ENCODE measurements at places on chromosomes 1 and 21. TPM values are rescaled to one million over a fixed set of nuclear protein-coding genes. Genes with fewer than 3 reads are reported as not detected.

DNA sequence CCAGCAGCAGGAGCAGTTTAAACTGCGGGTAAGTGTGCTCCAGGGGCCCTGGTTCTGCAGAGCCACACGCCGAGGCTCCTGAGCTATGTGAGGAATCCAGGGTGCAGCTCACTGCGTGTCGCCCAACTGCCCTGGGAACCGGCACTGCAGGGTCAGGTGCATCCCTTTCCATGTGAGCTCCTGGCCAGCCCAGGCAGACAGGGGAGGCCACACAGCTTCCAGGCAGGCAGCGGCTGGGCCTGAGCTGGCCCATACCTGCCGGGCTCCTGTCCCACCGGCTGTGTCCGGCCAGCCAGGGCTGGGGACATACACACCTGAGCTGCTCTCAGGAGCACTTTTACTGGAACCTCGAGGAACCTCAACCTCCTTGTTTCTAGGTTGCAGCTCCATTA lies 18.6 kb upstream of the COL18A1 start:
- H3K4me1 ChIP-seq, result no peaks in the 10 kb centered on the region
- DNase-seq, result peak; percentile 23
- no peaks in the 10 kb centered on the region for H3K36me3 ChIP-seq

DNA sequence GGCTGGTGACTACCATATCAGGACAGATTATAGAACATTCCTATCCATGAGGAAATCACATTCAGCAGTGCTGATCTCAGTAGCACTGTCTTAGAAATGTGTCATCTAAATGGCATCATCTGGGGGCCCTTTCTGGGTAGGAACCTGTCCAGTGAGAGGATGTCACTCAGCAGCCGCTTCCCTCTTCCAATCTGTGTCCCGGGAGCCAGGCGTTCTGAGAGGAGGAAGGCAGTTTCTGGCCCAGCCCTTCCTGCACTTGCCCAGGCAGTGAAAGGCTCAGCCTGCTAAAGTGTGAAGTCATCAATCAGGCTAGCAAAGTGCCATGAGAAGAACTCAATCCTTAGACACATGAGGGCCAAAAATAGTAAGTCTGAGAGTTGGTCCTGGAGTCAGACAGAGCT lies 25.6 kb downstream of the RAB4A start:
- H3K4me3 ChIP-seq, result no peak overlapping the region
- peaks cover 26% of the 10 kb centered on the region for H3K36me3 ChIP-seq
- DNase-seq, result no peak
- H3K27ac ChIP-seq, result no peak overlapping the region

ARHGEF10L gene
- 0.48 TPM for total RNA-seq

- no peaks in the 10 kb centered on the region for H3K27me3 ChIP-seq
- DNase-seq, result no peak
- H3K27ac ChIP-seq, result no peak overlapping the region
- H3K4me1 ChIP-seq, result peaks cover 16% of the 10 kb centered on the region
Measured at GRCh38 chr1:161382214-161383019, 14.7 kb upstream of the CFAP126 start.

DNA sequence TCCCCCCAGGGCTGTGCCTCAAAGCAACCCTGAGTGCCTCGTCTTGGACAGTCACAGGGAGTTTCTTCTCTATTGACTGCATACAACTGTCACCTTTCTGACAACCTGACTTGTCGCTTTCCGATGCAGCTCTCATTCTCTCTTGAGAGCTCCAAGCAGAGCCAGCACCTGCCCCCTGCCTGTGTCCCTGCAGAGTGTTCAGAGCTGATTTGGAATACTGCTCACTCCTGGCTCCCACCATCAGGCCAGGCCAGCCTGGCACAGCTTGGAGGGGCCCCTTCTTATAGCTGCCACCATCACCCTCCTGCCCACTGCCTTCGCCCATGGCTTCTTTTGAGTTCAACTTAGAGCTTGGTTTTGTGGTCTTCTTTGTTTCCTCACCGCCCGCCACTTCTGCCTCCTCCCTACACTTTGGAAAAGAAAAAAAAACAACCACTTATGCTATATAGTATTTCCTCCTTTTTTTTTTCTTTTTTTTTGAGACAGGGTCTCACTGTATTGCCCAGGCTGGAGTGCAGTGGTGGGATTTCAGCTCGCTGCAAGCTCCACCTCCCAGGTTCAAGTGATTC lies 12.3 kb downstream of the NCF2 start:
- DNase-seq, result no peak
- peaks cover 24% of the 10 kb centered on the region for H3K4me1 ChIP-seq
- no peaks in the 10 kb centered on the region for H3K27me3 ChIP-seq
- H3K4me3 ChIP-seq, result no peak overlapping the region
- peak overlapping the region; percentile 10 for H3K27ac ChIP-seq

GRCh38 chr1:199629624-199630023 lies 397.9 kb upstream of the NR5A2 start:
- H3K36me3 ChIP-seq, result peaks cover 2% of the 10 kb centered on the region
- no peak overlapping the region for H3K4me3 ChIP-seq
- no peak overlapping the region for H3K27ac ChIP-seq
- DNase-seq, result no peak
- peaks cover 8% of the 10 kb centered on the region for H3K4me1 ChIP-seq
- H3K27me3 ChIP-seq, result peaks cover 2% of the 10 kb centered on the region

CA6 gene
- total RNA-seq, result 37.3 TPM

DNA sequence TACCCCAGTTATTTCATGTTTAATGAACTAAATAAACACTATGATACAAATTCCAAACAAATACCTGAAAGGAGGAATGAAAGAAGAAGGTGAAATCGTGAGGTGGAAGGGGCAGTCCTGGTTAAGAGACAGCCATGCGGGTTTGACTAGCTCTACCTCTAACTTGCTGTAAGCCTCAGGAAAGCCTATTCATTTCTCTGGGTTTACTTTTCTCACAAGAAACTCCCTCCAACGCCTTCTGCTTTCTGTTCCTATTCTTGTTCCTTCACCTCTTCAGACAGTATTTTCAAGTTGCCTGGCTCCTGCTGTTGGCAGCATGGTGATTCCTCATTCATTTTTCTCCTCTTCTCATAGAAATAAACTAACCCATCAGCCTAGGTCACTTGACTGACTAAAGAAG lies 92.4 kb downstream of the NTPCR start:
- H3K36me3 ChIP-seq, result peaks cover 22% of the 10 kb centered on the region
- no peak overlapping the region for H3K27ac ChIP-seq
- no peak for DNase-seq
- H3K4me1 ChIP-seq, result no peaks in the 10 kb centered on the region

DNA sequence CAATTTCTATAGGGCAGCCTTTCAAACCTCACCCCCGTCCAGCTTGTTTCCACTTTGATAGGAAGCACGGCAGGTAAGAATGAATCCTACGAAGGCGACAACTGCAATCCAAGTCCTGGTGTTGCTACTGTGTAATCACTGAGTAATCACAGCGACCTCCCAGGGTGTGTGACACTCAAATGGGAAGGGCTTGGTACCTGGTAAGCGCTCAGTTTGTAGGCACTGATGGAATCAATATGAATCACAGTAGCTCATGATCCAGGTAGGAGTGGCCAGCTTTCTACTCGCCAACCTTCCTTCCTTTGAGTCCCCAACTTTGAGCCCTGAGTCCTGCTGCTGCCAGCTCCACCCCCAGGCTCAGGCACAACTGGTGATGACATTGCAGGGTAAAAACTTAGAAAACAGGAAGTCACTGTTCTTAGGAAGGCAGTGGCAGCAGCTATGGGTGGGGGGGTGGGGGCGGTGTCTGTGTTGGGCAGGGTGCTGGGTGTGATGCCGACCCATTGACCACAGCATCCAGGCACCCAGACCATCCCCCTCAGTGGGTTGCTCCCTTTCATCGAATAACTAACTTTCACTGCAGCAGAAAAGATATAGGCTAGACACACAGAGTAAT lies 70.7 kb downstream of the CD247 start:
- peaks cover 65% of the 10 kb centered on the region for H3K4me1 ChIP-seq
- no peaks in the 10 kb centered on the region for H3K27me3 ChIP-seq
- H3K27ac ChIP-seq, result peak overlapping the region; percentile 95
- peaks cover 14% of the 10 kb centered on the region for H3K36me3 ChIP-seq
- H3K4me3 ChIP-seq, result peak overlapping the region; percentile 79

- no peak overlapping the region for H3K27ac ChIP-seq
- no peaks in the 10 kb centered on the region for H3K27me3 ChIP-seq
- DNase-seq, result no peak
- no peaks in the 10 kb centered on the region for H3K4me1 ChIP-seq
Measured at GRCh38 chr1:31725134-31725533, 21.3 kb upstream of the COL16A1 start.

FAM110D gene
- not detected for total RNA-seq

GRCh38 chr1:52795464-52795863 lies 47.1 kb upstream of the ZYG11A start:
- no peaks in the 10 kb centered on the region for H3K27me3 ChIP-seq
- DNase-seq, result no peak
- no peak overlapping the region for H3K27ac ChIP-seq
- H3K4me1 ChIP-seq, result no peaks in the 10 kb centered on the region

GRCh38 chr1:150548632-150549495 lies at the start of gene ADAMTSL4:
TSS of gene ADAMTSL4 (plus strand) at chr1:150549408. CDS start at chr1:150552289, 2,881 bp downstream.
- H3K27me3 ChIP-seq, result peaks cover 46% of the 10 kb centered on the region
- H3K4me3 ChIP-seq, result peak within 1 kb of the TSS; percentile 78
- no peak within 1 kb of the TSS for H3K27ac ChIP-seq
- DNase-seq, result peak; percentile 72

DNA sequence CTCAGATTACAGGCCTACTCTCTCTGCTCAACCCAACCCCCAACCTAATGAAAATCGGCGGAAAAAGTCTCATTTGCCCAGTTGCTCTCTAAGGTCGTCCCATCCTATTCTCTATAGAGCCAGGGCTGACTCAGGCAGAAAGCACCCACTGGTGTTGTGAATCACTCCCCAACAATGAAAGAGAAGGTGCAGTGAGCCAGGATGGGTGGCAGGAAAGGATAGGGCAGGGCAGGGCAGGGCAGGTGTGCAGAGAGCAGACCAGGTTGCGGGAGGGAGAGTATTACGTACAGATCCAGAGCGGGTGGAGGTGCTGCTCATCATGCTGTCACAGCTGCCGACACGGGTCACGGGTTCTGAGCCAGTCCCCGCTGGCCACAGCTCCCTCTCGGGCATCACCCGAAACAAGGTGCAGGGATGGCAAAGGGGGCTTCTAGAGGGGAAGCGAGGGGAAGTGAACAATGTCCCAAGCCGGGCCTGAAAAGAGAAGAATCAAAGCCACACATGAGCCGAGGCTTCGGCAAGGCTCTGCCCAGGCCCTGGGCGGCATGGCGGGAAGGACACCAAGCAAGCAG lies 5.3 kb downstream of the C1orf116 start:
- no peaks in the 10 kb centered on the region for H3K36me3 ChIP-seq
- H3K27me3 ChIP-seq, result peaks cover 55% of the 10 kb centered on the region
- no peak overlapping the region for H3K4me3 ChIP-seq
- peaks cover 2% of the 10 kb centered on the region for H3K4me1 ChIP-seq
- no peak overlapping the region for H3K27ac ChIP-seq

C1orf141 gene
- total RNA-seq, result not detected

THEM5 gene
- not detected for total RNA-seq

DNA sequence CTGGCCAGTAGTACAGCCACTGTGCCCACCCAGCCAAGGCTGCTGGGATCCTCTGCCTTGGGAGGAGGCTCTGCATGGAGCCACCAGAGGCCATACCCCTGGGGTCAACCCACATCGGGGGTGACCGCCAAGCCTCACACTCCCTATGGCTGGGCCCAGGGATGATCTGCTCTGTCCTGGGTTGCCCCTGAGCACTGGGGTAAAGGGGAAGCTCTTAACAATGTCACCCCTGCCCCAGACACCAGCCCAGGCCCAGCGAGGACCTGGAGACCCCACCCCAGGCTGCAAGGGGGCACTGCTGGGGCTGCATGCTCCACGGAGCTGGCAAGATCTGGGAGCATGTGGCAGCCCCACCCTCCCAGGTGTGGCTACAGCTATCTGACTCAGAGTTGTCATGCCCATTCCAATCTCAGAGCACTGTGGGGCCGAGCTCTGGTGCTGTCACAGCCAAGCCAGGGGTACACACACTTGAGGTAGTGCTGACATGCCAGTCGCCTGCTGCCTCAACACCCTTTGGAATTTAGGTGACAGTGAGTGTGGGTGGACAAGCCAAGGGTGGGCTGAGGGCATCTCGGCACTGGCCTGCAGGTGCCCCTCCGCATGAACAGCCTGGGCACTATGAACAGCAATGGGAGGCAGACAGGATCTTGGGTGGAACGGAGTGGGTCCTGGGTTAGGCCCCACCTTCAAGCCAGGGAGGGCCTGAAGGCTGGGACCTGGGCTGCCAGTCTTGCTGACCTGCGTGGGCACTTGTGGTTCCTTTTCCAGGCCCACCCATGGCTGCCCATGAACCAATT lies 427.7 kb downstream of the LRRIQ3 start:
- no peak overlapping the region for H3K4me3 ChIP-seq
- DNase-seq, result no peak
- H3K4me1 ChIP-seq, result no peaks in the 10 kb centered on the region
- no peak overlapping the region for H3K27ac ChIP-seq
- no peaks in the 10 kb centered on the region for H3K36me3 ChIP-seq
- no peaks in the 10 kb centered on the region for H3K27me3 ChIP-seq

DNA sequence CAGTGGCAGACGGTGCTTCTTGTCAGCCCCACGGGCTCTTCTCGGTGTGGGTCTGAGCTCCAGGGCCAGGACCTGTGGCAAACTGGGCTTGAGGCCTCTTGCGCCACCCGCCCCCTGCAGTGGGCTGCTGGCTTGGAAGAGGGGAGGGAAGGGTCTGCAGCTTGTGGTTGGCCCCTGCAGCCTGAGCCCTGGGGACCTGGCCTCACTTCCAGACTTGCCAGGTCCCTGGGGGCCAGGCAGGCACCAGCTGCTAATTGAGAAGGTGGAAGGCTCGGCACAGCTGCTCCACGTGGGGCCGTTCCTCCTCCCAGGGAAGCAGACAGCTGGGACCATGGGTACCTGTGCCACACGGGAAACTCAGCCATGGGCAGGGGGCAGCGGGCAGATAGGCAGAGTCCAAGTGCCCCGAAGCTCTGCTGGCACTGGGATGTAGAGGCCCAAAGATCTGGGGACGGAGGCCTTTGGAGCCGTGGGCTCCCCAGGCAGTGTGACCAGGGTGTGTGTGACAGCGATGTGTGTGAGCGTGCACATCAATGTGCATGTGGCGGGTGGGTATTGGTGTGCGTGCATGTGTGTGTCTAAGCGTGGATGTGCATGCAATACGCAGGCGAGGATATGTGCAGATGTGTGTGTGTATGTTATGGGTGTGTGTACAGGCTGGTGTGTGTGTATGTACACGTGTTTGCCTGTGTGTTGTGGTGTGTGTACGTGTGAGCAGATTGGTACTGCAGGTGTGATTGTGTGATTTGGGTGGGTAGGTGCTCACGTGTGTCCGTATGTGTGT lies 39.3 kb downstream of the TP73 start:
- no peak for DNase-seq
- no peak overlapping the region for H3K4me3 ChIP-seq
- H3K4me1 ChIP-seq, result no peaks in the 10 kb centered on the region
- H3K27me3 ChIP-seq, result no peaks in the 10 kb centered on the region

XKR8 gene
- total RNA-seq, result 9.0 TPM

OR2AK2 gene
- not detected for total RNA-seq

- DNase-seq, result no peak
- no peaks in the 10 kb centered on the region for H3K27me3 ChIP-seq
- H3K36me3 ChIP-seq, result no peaks in the 10 kb centered on the region
- no peak overlapping the region for H3K4me3 ChIP-seq
Measured at GRCh38 chr1:39116860-39117728, 87.4 kb upstream of the MACF1 start.

- H3K27ac ChIP-seq, result no peak overlapping the region
- H3K36me3 ChIP-seq, result no peaks in the 10 kb centered on the region
- no peak overlapping the region for H3K4me3 ChIP-seq
- H3K27me3 ChIP-seq, result no peaks in the 10 kb centered on the region
Measured at GRCh38 chr1:61268546-61269240, 186.3 kb downstream of the NFIA start.

GRCh38 chr21:45551316-45551715 lies 9.1 kb upstream of the SLC19A1 start:
- H3K36me3 ChIP-seq, result no peaks in the 10 kb centered on the region
- peak overlapping the region; percentile 99 for H3K27ac ChIP-seq
- no peaks in the 10 kb centered on the region for H3K27me3 ChIP-seq
- H3K4me3 ChIP-seq, result peak overlapping the region; percentile 85
- H3K4me1 ChIP-seq, result peaks cover 28% of the 10 kb centered on the region

Data from activated naive CD8-positive, alpha-beta T cell treated with anti-CD3 and anti-CD28 coated beads, Interleukin-2, amount 10 ng/mL, durations not matched to agents 7 days and 5 days (primary cell).